Heart left ventricle (tissue), 16 donors: ENCODE measurements at places on chromosomes 4 and X. TPM values are rescaled to one million over a fixed set of nuclear protein-coding genes. Genes with fewer than 3 reads are reported as not detected.

DNA sequence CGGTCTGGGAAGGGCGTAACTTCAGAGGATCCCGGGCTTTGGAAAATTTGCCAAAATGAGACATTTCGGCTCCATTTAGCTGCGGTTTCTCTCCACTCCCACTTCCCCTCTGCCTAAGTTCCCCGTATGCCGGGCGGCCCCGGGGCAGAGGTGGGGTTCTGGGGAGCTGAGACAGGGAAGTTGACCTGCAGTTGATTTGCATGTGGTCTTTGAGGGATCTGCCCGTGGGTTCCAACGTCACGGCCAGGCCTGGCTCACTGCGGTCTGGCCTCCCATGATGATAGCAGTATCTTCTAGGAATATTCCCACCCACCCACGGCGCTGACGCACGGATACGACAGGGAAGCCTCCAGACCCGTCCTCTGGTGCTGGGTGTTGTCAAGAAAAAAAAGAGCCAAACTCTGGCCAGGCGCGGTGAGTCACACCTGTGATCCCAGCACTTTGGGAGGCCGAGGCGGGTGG, 27.3 kb upstream of the CRLF2 start:
- H3K4me3 ChIP-seq, result no peak overlapping the region
- peak; percentile 61 for DNase-seq
- no peaks in the 10 kb centered on the region for H3K27me3 ChIP-seq
- H3K36me3 ChIP-seq, result no peaks in the 10 kb centered on the region

- no peaks in the 10 kb centered on the region for H3K36me3 ChIP-seq
- H3K4me3 ChIP-seq, result no peak overlapping the region
- no peaks in the 10 kb centered on the region for H3K27me3 ChIP-seq
- no peak for DNase-seq
These were observed 118.8 kb downstream of the GABRA2 start for GRCh38 chr4:46270986-46271596.

- H3K4me1 ChIP-seq, result no peaks in the 10 kb centered on the region
- H3K36me3 ChIP-seq, result no peaks in the 10 kb centered on the region
- H3K27me3 ChIP-seq, result no peaks in the 10 kb centered on the region
- no peak overlapping the region for H3K4me3 ChIP-seq
- H3K27ac ChIP-seq, result no peak overlapping the region
These were observed 154.9 kb upstream of the BMP3 start for GRCh38 chr4:80875642-80876041.

DNA sequence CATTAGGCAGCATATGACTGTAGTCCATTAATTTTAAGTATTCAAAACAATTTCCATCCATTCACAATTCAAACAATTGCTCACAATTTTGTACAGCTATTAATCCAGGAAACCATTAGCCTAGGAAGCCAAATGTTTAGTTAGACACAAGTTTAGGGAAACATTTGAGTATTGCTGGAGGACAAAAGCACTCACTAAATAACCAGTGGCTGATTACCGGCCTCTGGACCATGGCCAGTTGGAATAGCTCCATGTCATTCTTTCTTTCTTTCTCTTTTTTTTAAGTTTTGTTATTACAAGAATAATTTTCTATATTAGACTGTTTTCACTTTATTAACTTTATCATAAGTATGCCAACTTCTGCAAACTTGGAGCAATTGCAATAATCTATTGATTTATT, 31.3 kb downstream of the TRIML2 start:
- H3K27ac ChIP-seq, result no peak overlapping the region
- H3K4me3 ChIP-seq, result no peak overlapping the region
- H3K36me3 ChIP-seq, result no peaks in the 10 kb centered on the region
- DNase-seq, result no peak
- no peaks in the 10 kb centered on the region for H3K4me1 ChIP-seq

DNA sequence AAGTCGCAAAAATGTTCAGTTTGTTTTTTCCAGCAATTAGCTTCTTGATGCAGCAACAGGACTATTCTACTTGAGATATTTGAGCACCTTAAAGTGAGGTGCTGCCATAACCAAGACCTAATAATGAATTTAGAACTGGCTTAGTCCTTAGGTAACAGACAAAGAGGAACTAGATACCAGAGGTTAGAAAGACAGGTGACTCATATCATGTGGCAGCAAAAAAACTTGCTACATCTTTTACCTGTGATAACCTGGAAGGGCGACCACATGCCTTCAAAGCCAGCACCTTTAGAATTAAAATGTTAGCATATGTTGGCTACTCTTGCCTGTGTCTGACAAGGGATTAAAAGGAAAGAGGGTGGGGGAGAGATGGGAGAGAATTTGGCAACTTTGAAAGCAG, 90.4 kb downstream of the ARHGAP6 start:
- H3K27me3 ChIP-seq, result no peaks in the 10 kb centered on the region
- no peak overlapping the region for H3K4me3 ChIP-seq
- DNase-seq, result no peak
- H3K4me1 ChIP-seq, result no peaks in the 10 kb centered on the region
- no peaks in the 10 kb centered on the region for H3K36me3 ChIP-seq

DNA sequence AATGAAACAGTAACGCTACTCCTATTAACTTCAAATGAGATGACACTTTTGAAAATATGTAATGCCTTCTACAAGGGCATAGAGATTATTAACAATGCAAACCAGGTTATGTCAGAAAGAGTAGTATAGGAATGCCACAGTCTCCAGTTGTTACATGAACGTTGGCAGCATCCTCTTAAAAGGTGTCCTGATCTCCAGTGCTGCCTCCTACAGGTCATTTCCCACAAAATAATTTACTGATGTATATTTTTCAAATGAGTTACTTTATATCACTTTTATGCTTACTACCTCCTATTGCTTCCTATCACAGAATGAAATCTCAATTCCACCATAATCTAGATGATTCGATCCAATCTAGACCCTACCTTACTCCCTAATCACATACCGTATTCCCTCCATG, 195.2 kb upstream of the EPHA5 start:
- no peaks in the 10 kb centered on the region for H3K27me3 ChIP-seq
- H3K4me3 ChIP-seq, result no peak overlapping the region
- DNase-seq, result no peak

DNA sequence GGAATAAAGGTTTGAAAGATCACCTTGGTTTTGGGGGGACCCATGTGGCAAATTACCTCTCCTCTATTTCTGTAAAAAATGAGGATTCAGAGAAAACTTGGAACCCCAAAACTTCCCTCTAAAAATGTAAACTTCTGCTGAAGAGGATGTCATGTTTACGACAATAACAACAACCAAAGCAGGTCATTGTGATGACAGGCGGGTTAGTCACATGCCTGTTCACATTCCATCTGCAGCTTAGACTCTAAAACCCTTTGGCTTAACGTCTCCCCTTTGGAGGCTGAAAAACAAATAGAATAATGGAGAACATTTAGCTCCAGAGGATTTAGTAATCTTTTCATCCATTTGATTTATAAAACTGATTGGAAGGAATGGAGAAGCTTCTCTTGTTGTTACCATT, 75.0 kb upstream of the FAM9C start:
- H3K4me3 ChIP-seq, result no peak overlapping the region
- no peaks in the 10 kb centered on the region for H3K36me3 ChIP-seq
- H3K4me1 ChIP-seq, result no peaks in the 10 kb centered on the region
- peak overlapping the region; percentile 0 for H3K27ac ChIP-seq
- no peak for DNase-seq

- no peak for DNase-seq
- H3K4me3 ChIP-seq, result no peak overlapping the region
- H3K4me1 ChIP-seq, result peaks cover 5% of the 10 kb centered on the region
- H3K36me3 ChIP-seq, result no peaks in the 10 kb centered on the region
These were observed 7.0 kb downstream of the ENOX2 start for GRCh38 chrX:130896026-130896425.

DNA sequence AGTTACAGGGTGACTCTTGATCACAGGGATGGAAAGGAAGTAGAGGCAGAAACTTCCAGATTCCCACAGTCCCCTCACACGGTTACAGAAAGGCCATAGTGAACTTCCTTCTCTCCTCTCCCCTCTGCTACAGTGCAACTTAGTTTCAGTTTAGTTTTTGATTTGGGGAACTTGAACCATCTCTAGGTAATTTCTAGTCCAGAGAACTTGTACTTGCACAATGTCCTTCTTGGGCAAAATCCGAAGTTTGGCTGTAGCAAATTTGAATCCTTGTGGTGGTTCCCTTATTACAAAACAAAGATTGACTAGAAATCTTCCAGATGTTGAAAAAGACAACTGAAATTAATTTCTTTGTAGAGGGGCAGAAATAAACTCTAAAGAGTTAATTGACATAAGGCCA, 1.2 kb upstream of the BLTP1 start:
- H3K27ac ChIP-seq, result peak overlapping the region; percentile 94
- peaks cover 11% of the 10 kb centered on the region for H3K36me3 ChIP-seq
- peaks cover 4% of the 10 kb centered on the region for H3K4me1 ChIP-seq
- peak overlapping the region; percentile 70 for H3K4me3 ChIP-seq
- no peaks in the 10 kb centered on the region for H3K27me3 ChIP-seq
- DNase-seq, result no peak

DNA sequence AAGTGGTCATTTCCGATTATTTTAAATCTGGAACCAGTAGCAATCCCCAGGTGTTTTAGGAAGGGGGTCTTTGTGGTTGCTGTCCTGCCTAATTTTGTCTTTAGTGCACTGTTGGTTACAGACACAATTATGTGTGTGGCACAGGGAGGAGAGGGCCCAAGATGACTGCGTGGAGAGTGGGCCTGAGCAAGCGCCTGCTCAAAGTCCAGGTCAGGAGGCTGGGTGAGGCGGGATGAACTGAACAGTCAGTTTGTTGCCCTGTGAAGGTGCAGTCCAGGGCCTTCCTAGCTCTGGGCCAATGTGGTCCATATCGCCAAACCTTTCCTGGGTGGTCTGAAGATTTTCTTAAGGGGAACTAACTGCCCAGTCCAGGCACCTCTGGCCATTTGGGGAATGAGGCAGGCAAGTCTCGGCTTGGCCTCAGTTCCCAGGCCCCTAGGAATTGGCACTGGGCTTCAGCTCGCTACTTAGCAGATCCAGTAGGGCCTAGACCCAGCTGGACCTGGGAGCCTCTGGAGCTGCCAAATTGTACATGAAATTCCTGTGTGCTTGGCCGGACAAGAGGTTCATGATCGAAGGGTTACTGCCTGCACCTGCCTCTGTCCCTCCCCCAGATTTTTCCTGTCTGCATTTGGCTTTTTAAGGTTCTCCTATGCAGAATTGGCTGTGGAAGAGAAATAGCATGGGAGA, 47.6 kb downstream of the ANAPC4 start:
- peak; percentile 66 for DNase-seq
- no peaks in the 10 kb centered on the region for H3K27me3 ChIP-seq
- peaks cover 12% of the 10 kb centered on the region for H3K4me1 ChIP-seq

DNA sequence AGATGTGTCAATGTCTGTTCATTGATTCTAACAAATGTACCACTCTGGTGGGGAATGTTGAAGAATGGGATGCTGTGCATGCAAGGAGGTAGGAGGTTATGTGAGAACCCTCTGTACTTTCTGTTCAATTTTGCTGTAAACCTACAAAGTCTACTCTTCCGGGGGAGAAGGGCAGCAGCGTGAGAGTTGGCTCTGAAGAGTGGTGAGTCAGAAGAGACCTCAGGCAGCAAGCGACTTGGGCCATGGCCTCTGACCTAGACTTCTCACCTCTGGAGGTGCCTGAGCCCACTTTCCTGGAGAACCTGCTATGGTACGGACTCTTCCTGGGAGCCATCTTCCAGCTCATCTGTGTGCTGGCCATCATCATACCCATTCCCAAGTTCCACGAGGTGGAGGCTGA, 26.7 kb downstream of the MANBA start:
- no peak overlapping the region for H3K27ac ChIP-seq
- H3K4me1 ChIP-seq, result peaks cover 6% of the 10 kb centered on the region
- DNase-seq, result no peak
- H3K27me3 ChIP-seq, result no peaks in the 10 kb centered on the region
- H3K4me3 ChIP-seq, result no peak overlapping the region

GRCh38 chr4:107069049-107069448, 32.9 kb upstream of the DKK2 start:
- no peak for DNase-seq
- no peaks in the 10 kb centered on the region for H3K27me3 ChIP-seq
- H3K4me3 ChIP-seq, result no peak overlapping the region
- no peaks in the 10 kb centered on the region for H3K36me3 ChIP-seq
- no peaks in the 10 kb centered on the region for H3K4me1 ChIP-seq

GRCh38 chrX:46477435-46477834, 67.8 kb downstream of the ZNF674 start:
- H3K27ac ChIP-seq, result no peak overlapping the region
- no peak for DNase-seq
- H3K4me3 ChIP-seq, result no peak overlapping the region
- H3K4me1 ChIP-seq, result no peaks in the 10 kb centered on the region
- no peaks in the 10 kb centered on the region for H3K27me3 ChIP-seq
- H3K36me3 ChIP-seq, result peaks cover 9% of the 10 kb centered on the region

The EFNB1 gene
- 23.1 TPM for total RNA-seq

The RTL3 gene
- 0.09 TPM for total RNA-seq

The RTL9 gene
- 0.65 TPM for total RNA-seq

The PRDM5 gene
- 12.0 TPM for total RNA-seq
